ENCODE measurements at places on chromosomes 4 and X.

- H3K36me3 ChIP-seq, result no peaks in the 10 kb centered on the region
- no peaks in the 10 kb centered on the region for H3K4me1 ChIP-seq
- H3K27me3 ChIP-seq, result no peaks in the 10 kb centered on the region
- no peak for DNase-seq
- no peak overlapping the region for H3K27ac ChIP-seq
These were observed 229.2 kb downstream of the RBMX2 start for GRCh38 chrX:130631011-130631410.

GRCh38 chr4:73803213-73803612 lies 33.3 kb upstream of the CXCL6 start:
- H3K4me1 ChIP-seq, result no peaks in the 10 kb centered on the region
- no peak overlapping the region for H3K4me3 ChIP-seq
- H3K27ac ChIP-seq, result no peak overlapping the region
- no peaks in the 10 kb centered on the region for H3K27me3 ChIP-seq
- no peak for DNase-seq

- H3K4me1 ChIP-seq, result no peaks in the 10 kb centered on the region
- H3K27me3 ChIP-seq, result no peaks in the 10 kb centered on the region
- H3K36me3 ChIP-seq, result no peaks in the 10 kb centered on the region
These were observed 843.4 kb downstream of the FSTL5 start for GRCh38 chr4:161320377-161320776.

DNA sequence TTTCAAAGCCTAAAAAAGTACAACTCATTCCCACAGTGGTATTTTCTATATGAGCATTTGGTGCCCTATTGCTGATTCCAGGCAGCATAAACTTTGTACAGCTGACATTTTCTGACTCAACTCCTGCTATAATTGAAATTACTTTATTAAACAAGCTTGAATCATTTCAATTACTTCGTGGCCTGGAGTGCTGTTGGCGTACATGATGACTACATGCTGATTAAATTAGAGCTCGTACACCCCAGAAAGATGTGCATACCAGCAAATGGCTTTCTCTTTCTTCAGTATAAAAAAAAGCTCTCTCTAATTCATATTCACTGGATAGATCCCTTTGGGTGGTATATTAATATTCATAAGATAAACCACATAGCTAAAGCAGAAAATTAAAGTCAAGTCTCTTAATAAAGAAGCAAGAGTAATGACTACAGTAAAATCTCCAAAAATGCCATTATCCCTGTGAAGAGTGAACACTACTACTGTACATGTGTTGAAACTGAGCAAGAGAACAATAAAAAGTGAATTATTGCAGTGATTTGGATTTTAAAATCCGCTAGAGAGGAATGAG lies 245.0 kb upstream of the IGFBP7 start:
- no peak overlapping the region for H3K27ac ChIP-seq
- no peaks in the 10 kb centered on the region for H3K27me3 ChIP-seq
- H3K4me1 ChIP-seq, result no peaks in the 10 kb centered on the region
- H3K4me3 ChIP-seq, result no peak overlapping the region
- DNase-seq, result no peak

DNA sequence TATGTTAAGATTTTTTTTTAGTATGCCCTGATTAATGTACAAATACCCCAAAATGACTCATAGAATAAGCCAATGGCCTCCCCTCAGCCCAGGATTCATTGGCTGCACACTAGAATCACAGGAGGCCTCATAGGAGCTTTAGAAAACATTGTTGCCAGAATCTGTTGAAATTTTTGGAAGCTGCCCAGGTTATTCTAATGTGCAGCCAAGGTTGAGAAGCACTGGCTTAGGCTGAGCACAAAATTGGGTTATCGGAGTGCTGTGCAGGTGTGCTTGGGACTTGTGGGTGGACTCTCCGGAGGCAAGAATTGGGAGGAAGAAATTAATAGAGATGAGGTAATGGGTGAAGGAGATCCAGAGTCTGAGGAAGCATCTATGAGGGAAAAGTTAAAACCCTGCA lies 41.3 kb upstream of the VCX start:
- no peak for DNase-seq
- no peaks in the 10 kb centered on the region for H3K36me3 ChIP-seq
- no peaks in the 10 kb centered on the region for H3K4me1 ChIP-seq
- H3K27ac ChIP-seq, result no peak overlapping the region
- H3K27me3 ChIP-seq, result no peaks in the 10 kb centered on the region
- no peak overlapping the region for H3K4me3 ChIP-seq

GRCh38 chr4:79723507-79723906 lies 315.5 kb upstream of the GK2 start:
- H3K27ac ChIP-seq, result no peak overlapping the region
- no peaks in the 10 kb centered on the region for H3K4me1 ChIP-seq
- no peaks in the 10 kb centered on the region for H3K36me3 ChIP-seq
- no peaks in the 10 kb centered on the region for H3K27me3 ChIP-seq
